Activated gamma-delta T cell treated with Interleukin-2 at 50 U/mL for 16 hours (primary cell): ENCODE measurements at places on chromosomes 5 and 9.

GRCh38 chr9:69867081-69867814, 46.6 kb downstream of the CFAP95 start:
- DNase-seq: no peak

DNA sequence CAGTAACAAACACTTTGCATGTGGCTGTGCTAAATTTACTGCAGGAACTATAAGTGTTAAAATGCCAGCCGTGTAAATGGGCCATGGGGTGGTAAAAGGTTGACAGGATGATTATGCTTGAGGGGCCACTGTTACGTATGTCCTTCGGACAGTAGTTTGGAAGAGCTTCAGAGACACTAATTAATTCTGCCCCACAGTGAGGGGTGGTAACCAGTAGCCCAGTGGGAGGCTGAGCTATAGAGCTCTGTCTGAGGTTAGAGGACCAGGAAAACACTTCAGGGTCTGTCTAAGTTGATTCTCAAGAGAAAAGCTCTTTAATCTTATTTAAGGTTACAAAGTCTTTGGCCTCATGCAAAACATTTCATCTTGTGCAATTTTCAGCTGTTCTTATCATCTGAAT, 176.6 kb downstream of the DMRTA1 start:
- no peak for DNase-seq

- no peak for DNase-seq
Observed at GRCh38 chr9:25322142-25322541, 356.1 kb downstream of the TUSC1 start.

GRCh38 chr5:77176429-77176828, 34.1 kb upstream of the PDE8B start:
- DNase-seq: no peak

GRCh38 chr9:86097510-86098224, 1.7 kb downstream of the GOLM1 start:
- no peak for DNase-seq
